ENCODE measurements at places on chromosomes 1 and 21.

GRCh38 chr1:21298981-21299391 is 8.7 kb upstream of the ECE1 start:
- DNase-seq = no peak

DNA sequence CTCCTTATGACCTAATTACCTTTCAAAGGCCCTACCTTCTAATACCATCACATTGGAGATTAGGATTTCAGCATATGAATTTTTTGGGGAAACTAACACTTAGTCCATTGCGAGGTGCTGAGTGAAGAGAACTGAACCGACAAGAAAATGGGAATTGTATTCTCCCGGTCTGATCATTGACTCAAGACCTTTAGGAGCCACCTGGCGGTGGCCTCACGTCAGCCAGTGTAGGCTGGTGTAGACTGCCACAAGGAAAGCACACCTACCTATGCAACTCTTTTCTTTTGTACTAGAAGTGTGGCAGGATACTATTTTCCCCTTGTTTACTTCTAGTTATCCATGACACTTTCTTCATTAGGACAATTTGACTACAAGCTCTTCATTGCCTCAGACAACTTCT is 333.5 kb upstream of the B3GALT2 start:
- no peak for DNase-seq

- peak; percentile 88 for DNase-seq
Measured at GRCh38 chr1:145782272-145783099, 41.4 kb downstream of the RNF115 start.

- DNase-seq = no peak
Measured at GRCh38 chr1:57683037-57683942, 259.4 kb upstream of the DAB1 start.

DNA sequence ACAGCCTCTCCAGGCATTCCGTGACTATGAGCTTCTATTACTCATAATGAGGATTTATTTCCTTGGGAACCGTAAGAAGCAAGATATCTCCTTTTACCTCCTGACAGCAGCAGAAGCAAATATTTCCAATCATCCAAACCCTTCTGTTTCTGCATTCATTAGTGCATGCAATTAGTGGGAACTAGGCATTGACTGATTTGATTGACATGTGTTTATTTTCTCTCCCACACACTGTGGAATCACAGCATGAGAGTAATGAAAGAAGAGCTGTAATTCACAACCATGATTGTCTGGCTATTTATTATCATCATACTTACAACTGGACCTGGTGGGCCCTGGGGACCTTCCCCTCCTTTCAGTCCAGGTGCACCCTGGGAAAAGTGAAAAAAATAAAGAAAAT is 146.8 kb downstream of the COL11A1 start:
- DNase-seq = no peak

- DNase-seq = no peak
Measured at GRCh38 chr1:154733621-154734020, 125.6 kb upstream of the ADAR start.

GRCh38 chr1:89546934-89547562 is 22.4 kb downstream of the LRRC8B start:
- DNase-seq = no peak

- DNase-seq = no peak
Measured at GRCh38 chr1:39672551-39672947, 642 bp upstream of the NT5C1A start.

GRCh38 chr1:98458511-98459485 is 202.7 kb upstream of the SNX7 start:
- DNase-seq = no peak

- no peak for DNase-seq
Measured at GRCh38 chr1:94072840-94073522, 48.0 kb downstream of the ABCA4 start.

DNA sequence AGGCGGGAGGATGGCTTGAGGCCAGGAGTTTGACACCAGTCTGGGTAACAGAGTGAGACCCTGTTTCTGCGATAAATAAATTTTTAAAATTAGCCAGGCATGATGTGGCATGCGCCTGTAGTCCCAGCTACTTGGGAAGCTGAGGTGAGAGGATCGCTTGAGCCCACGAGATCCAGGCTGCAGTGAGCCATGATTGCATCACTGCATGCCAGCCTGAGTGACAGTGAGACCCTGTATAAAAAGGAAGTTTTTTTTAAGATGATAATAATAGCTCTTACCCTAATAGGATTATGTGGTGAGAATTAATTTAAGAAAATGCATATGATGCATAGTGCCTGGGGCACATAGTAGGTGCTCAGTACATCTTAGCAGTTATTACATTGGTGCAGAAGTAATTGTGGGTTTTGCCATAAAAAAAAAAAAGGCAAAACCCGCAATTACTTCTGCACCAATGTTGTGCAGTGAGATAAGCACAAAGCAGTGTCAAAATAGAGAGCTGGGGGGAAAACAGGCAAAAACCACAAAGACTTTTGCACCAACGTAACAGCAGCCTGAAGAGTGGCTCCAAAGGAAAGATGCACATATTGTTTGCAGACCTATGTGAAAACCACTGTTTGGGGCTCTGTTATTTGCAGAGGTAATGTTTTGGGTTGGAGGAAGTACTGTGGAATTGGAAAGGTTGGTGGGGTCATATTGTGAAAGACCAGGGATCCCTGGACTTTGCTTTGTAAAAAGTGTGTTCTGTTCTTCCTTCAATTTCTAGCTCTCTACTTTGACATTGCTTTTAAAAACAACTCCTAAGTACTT is 72.4 kb downstream of the PLXNA2 start:
- DNase-seq = no peak

DNA sequence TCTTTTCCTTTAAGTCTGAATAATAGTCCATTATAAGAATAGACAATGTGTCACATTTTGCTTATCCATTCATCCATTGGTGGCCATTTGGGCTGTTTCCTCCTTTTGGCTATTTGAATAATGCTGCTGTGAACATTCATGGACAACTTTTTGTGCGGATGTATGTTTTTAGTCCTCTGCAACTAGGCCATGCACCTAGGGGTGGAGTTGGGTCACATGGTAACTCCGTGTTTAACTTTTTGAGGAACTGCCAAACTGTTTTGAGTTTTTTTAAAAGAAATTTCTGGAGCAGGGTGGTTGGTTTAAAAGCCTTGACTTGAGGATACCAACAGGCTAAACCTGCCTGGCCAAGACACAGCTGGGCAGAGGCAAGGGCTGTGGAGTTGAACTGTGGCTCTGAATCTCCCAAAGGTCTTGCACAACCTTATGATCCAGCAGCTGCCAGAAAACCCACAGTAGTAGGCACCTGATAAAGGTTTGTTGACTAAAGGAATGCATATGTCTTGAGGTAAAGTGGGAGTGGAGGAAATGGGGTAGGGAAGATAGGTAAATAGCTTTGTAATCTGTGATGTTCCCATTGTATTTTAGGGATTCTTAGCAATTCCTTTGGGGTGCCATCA is 5.6 kb upstream of the RPTN start:
- no peak for DNase-seq

DNA sequence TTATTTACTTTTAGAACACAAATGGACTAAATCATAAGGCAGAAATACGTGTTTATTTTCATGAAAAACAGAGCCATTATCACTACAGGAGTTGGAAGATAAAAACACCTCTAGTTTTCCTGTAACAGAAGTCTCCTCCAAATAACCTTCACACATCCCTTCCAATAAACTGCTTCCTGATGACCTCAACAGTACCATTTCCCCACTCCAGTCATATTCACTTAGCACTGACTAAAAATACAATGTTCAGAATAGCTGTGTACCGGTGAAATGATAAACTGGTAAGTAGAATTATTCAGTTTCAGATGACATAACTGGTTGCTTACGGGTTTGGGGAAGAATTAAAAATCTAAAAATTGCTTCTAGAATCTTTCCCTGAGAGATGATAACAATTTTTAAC is 137.9 kb downstream of the DENND1B start:
- no peak for DNase-seq

GRCh38 chr1:6634371-6635052 is 9.8 kb downstream of the THAP3 start:
- DNase-seq = peak; percentile 26

DNA sequence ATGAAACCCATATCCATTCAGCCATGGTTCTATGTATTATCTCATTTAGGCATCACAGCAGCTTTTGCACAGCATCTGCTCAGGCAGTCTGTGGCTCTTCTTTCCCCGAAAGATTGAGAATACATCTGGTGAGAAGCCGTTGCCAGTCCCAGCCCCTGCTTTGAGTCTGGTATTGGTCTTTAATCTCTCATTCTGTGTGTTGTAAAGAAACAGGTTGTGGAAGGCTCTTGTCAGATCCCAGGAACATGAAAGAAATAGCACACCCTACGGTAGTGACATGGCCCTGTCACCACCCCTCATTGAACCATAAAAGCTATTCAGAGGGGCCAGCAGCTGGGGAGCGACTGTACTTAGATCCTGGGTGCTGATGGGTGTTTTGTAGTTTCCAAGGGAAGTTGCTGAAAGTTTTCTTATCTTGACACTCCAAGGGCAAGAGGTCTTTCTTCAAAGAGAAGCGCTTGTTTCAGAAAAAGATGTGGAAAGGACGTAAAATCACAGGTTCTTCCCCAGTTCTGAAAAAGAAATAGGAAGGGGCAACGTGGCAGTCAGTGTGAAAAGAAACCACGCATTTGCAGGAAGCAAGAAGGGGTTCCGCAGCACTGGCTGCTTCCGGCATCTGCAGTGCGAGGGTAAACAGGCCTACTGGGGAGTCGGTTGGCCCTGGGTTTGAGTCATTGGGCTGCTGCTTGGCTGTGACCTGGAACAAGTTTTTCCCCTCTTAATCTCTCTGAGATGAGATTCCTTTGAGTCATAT is 145.0 kb downstream of the DHRS3 start:
- no peak for DNase-seq

GRCh38 chr1:39761557-39762260 is 9.4 kb downstream of the OXCT2 start:
- DNase-seq = no peak

DNA sequence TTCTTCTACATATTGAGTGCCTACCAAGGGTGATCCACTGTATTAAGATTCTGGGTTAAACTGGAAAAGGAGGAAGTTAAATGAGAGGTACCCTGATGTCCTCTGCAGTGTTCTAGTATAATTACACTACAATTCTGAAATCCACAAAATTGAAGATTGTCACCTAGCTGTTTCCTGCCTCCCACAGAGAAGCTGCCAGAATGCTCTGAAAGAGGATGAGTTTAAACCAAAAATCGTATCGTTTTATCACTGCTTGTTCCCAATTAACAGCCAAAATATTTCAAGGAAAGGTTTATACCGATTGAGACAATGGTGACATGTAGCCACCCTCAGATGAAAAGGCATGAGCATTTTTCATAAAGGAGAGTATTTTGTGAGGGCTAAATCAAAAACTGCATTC is 28.0 kb downstream of the TIAM1 start:
- no peak for DNase-seq

DNA sequence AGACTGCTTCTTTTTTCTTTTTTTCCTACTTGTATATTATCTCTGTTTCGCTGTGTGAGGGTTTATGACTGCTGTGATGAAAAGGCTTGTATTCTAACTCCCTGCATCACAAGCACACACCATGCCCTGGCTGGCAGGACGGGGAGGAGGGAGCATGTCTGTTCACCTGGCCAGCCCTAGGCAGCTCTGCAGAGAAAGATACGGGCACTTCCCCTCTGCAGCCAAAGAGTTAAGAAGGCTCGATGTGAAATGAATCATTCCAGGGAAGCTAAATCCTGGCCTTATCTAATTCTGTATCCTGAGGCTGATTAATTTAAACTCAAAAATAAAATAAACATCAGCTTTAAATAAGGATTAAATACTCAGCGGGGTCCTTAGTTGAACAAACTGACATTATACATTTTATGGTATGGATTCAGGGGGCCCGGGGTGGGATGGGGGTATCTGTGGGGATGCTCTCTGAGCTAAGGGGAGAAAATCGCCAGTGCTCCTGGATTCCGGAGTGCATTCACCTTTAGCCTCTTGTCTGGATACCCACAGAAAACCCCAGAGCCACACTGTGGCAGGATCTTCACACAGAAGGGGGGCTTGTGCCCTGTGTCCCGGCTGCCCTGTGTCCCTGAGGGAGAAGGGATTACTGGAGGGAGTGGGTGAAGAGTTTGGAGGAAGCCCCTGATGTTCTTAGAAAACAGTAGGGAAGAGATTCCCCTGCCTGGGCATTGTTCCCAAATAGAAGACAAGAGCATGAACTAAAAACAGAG is 321.5 kb downstream of the NPHP4 start:
- DNase-seq = no peak

DNA sequence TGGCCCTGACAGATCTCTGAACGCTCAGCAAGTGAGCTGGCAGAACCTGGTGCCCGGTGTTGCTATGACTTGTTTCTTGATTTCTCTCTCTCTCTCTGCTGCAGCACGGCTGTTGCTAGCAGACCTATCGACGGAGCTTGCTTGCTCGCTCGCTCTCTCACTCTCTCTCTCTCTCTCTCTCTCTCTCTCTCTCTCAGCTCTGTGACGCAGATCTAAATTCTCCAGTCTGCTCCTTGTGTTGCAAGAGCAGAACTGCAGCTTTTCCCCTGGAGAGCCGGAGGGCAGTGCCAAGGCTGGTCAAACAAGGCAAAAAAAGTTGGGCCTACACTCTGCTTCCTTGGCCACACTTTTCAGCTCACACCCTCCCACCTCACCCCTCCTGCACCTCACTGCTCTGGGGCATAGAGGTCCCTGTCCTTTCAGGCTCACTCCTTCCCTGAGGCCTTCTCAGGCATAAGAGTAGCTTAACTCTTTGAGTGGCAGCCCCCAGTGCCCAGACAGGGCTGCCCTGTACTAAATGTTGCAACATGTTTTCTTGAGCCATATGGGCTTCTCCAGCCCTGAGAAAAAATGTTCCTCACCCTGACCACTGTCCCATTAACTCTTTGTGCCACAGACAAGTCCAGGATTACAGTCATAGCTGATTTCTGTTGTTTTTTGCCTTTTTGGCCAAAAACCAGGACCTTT is 72.2 kb downstream of the CD46 start:
- DNase-seq = peak; percentile 99

DNA sequence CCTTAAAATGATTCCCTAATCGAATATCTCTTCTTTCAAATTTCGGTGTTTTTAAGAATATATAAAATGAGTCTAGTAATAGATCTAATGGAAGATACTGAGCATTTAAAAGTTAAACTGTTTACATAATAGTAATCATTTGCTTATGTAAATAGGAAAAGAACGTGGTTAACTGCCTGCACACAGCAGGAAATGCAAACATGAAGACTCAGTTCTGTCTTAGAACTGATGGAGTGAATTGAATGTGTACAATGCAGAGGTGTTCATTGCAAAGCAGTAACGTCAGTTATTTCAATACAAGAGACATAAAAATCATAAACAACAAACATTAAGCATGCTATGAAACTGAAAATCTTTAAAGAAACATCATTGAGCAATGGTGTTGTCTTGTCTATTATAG is 359.4 kb upstream of the ADAMTS5 start:
- DNase-seq = no peak

Data from AG10803 (cell line).